Mammary epithelial cell (primary cell): ENCODE measurements at places on chromosomes 11 and 22. TPM values are rescaled to one million over a fixed set of nuclear protein-coding genes. Genes with fewer than 3 reads are reported as not detected.

Gene BTBD18
- not detected in 2 replicates for total RNA-seq

Gene MS4A4A
- total RNA-seq: not detected in 2 replicates

Gene ATG13
- total RNA-seq: 52.8 TPM

Gene OR51B6
- total RNA-seq: not detected

Gene MMP8
- total RNA-seq: not detected in 2 replicates

Gene NTM
- total RNA-seq: 51.7 and 61.9 TPM in 2 replicates

Gene MYO7A
- 3.0 TPM for total RNA-seq

Gene CTSW
- total RNA-seq: not detected

Gene RASSF10
- total RNA-seq: 3.1 and 7.5 TPM in 2 replicates

Gene PGA3
- total RNA-seq: not detected in 2 replicates

Gene SLC22A25
- not detected in 2 replicates for total RNA-seq
